ENCODE measurements at places on chromosomes 1 and 21.

GRCh38 chr1:181986907-181987305 is 74.6 kb downstream of the ZNF648 start:
- DNase-seq = no peak

GRCh38 chr1:208278638-208279037 is 34.5 kb upstream of the PLXNA2 start:
- DNase-seq = no peak

DNA sequence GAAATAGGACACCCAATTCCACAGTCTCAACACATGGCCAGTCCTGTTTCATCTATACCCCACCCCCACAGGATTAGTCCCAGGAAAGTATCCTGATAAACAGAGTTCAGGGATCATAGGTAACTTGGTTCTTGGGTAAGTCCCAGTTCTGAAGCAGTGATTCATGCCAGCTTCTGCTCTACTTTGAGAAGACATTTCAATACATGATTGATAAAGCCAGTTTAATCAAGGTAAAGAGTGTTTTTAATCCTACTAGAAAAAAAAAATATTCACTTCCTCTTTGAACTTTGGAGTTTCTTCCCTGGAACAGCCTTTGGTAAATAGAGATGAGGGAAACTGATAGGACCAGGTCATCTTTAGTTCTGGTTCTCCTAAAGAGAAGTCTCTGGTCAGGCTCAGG is 142.4 kb downstream of the TLR5 start:
- no peak for DNase-seq

DNA sequence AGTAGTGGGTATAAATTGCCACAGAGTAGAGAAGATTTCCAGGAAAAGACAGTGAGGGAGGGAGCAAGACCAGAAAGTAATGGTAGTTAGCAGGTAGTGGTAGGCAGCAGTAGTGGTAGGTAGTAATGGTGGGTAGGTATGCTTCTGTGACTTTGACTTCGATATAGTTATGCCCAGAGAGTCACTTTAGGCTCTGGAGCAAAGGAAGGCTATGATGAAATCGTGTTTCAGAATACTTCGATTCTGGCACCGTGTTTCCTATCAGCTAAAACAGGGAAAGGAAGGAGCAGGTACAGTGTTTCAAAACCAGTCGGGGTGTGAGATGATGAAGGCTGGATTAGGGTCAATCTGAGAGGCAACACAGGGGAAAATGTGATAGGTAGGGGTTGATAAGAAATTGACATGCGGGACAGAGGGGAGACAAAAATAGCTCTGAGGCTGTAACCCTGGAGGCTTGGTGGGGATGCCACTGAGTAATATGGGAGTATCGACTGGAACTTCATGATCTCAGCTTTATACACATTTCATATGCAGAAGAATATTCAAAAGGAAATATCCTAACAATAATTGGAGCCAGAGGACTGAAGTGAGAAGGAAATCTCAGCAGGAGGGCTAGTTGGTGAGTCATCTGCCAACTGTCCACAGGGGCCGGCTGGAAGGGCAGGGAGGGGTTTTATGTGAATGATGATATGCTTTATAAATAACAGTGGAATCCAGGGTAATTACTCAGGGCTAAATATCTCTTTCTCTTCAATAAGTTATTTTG is 25.2 kb upstream of the TRIM45 start:
- peak; percentile 55 for DNase-seq

DNA sequence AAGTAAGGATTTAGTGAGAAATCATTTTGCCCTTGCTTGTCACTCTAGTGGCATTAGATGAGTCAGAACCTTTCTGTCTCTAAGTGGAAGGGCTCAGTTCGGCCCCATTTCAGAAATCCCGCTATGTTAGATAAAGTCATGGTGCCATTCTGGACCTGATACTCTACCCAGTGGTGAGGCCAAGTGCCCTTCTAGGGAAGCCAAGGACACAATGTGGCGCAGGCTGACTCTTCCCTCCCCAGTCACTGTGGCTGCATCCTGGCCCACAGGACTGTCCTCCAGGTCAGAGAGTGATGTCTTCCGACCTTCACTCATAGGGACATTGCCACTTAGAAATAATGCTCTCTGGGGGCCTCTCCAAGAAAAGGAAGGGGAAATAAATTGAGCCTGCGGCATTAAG is 48.3 kb upstream of the MTR start:
- no peak for DNase-seq

DNA sequence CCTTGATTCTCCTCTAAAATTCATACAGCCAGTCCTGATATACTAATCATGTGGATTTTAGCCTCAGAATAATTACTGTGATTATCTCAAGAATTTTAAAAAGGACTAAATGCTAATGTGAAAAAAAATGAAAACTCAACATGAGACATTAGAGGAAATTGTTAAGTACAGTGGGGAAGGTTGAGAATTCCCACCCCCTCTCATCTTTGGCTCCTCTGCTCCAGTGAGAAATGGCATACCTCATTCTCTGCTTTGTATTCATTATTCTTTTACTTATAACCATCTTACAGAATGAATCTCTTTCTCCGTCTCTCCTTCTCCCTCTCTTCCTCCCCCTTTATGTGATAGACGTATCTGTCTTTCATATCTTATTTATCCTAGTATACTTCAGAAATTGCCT is 70.9 kb downstream of the DIRAS3 start:
- DNase-seq = no peak

- no peak for DNase-seq
Measured at GRCh38 chr1:3027611-3028371, 6.5 kb downstream of the ACTRT2 start.

- DNase-seq = no peak
Measured at GRCh38 chr1:80495806-80496205, 1304.9 kb upstream of the ADGRL2 start.

GRCh38 chr1:23562137-23562876 is 3.0 kb upstream of the ID3 start:
- peak; percentile 99 for DNase-seq

DNA sequence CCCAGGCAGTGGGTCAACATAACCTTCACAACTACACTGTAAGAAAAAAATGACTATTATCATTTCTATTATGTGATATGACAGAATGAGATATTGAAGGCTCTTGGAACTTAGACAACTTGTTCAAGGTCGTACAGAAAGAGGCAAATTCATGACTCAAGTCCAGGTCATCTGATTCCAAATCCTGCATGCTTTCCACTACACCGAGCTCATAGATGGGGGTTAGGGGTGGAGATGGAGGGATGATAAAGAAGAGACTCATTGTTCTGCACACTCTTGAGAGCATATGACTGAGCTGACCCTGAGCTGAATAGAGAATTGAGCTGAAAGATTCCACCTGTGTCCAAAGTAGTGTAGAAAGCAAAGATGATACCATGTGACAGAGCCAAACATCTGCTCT is 2.8 kb downstream of the FCRL6 start:
- DNase-seq = no peak

- DNase-seq = no peak
Measured at GRCh38 chr1:193141804-193142203, 20.0 kb downstream of the CDC73 start.

DNA sequence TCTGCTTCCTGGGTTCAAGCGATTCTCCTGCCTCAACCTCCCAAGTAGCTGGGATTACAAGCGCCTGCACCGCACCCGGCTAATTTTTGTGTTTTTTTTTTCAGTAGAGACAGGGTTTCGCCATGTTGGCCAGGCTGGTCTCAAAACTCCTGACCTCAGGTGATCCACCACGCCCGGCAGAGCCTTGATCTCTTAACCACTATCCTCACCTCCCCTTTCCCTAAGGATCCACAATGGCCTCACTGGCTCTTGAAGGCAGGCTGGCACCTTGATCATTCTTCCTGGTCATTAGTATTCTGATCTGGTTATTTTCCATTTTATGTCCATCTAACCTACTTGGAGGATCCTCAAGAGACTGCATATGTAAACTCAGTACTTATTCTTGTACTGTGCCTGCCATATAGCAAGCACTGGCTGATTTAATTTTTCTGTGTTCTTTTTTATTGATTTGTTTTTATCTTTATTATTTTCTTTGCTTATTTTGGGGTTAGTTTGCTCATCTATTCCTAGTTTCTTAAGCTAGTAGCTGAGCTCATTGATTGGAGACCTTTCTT is 6.3 kb downstream of the RCC1 start:
- DNase-seq = no peak

DNA sequence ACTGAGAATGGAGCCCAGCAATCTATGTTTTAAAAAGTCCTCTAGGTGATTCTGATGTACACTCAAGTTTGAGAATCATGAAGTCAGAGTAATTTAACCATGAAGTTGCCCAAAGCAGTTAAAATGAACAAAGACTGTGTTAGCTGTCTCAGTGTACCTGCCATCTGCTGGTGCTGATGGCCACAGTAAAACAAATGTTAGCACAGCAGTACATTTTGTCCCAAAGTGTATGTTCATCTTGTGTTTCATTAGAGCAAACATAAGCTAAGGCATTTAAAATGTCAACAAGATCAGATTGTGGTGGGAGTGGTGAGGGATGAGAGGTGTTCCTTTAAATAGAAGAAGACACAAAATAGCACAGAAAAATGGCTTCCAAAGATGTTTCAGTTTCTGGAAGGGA is 31.1 kb downstream of the FYB2 start:
- DNase-seq = no peak

DNA sequence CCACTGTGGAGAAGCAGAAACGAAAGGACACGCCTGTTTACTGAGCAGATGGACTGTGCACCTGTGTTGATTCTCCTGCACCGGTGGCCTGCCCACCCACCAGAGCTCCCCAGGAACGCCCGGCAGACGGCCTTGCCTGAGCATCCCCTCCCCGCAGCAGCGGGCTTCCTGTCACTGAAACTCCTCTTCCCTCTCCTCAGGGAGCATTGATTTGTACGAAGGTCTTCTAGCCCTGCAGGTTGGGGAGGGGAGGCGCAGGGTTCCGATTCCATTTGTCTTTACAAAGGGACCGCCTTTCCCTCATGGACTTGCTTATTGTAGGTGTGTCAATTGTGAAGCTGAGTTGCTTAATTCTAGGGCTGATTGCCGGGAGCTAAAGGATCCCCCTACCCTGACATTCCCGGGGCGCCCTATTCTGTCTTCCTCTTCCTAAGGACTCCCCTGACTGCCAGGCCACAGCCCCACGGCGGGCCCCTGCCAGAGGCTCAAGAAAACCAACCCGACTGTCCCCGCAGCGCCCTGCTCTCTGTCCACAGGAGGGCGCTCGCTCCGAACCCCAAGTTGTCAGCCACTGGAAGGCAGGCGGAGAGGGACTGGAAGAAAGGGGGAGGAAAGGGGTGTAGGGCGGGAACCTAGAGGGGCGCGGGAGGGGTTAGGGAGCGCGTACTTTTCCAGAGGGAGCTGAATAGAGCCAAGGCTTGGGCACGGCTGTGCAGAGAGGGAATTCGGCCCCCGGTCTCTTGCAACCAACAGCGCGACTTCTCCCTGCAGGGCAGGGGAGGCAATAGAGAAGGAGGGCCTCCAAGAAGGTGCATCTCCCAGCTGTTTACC is 2.8 kb downstream of the S100A6 start:
- DNase-seq = peak; percentile 42

All from brain pericyte (primary cell).